ENCODE measurements at places on chromosomes 1 and 21.

GRCh38 chr1:225565847-225566246 lies 87.1 kb downstream of the ENAH start:
- no peak for DNase-seq

DNA sequence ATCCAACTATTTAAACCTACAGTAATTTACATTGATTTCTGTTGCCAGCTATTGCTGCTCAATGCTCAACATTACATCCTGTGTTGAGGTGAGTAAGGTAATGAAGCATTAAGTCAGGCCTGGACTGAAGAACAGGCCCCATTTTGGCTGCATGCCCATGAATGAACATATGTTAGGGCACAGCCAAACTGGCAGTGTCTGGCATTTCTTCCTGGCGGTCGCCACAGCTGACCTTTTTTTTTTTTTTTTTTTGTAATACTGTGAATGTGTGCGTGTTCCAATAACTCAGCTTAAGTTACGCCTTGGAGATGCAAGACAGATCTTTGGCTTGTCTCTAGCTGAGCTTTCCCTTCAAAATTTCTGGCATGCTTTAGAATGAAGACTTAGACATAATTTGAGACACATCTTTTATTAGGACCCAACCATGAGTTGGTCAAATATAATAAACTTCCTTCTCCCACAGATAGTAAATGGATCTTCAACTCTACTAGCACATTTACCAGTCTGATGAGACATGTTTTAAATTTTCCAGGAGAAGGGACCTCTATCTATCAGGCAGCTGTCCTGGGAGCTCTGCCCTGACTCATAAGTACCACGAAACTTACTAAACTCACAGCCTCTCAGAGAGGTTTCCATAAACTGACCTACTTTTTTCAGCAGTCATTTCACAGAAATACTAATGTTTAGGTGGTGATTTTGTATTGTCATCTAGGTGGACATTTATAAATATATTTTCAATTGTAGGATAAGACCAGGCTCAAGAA lies 341.1 kb upstream of the RUNX1 start:
- no peak for DNase-seq

- DNase-seq = no peak
Measured at GRCh38 chr1:165355139-165355976, 1.2 kb downstream of the LMX1A start.

- no peak for DNase-seq
Measured at GRCh38 chr1:59285691-59286090, 11.2 kb upstream of the FGGY start.

DNA sequence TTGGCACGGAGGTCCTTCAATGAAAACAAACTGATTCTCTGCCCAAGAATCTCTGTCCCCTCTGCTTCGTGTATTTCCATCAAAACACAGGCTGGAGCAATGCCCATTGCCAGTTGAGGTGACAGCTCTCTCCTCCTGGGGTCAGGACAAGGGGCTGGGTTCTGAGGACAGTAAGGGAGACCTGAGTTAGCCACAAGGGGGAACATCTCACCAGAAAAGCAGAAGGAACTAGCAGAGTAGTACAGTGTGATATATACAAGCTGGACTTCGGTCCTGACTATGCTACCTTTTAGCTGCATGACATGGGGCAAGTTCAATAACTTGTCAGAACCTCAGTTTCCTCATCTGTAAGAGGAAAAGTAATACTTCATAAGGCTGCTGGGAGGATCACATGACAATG lies 50.3 kb downstream of the SYT2 start:
- DNase-seq = no peak

DNA sequence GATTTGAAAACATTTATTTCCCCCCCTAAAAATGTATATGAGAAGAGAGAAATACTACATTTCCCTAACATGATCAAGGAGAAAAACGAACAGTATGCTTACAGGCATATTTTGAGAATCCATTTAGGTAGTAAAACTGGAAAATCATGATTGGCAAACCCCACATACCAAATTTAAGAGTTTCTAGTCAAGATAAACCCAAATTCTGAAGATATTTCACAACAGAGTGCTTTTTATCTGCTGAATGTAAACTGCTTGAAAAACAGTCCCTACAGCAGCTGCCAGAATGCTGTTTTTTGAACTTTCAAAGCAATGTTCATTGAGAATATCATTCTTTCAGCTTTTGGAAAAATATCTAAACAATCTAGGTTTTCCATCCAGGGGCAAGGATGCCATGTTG lies 31.0 kb downstream of the ASH1L start:
- DNase-seq = no peak

- no peak for DNase-seq
Measured at GRCh38 chr1:219294251-219294650, 120.6 kb downstream of the LYPLAL1 start.

- DNase-seq = no peak
Measured at GRCh38 chr1:59272507-59272906, 24.4 kb upstream of the FGGY start.

GRCh38 chr1:117573386-117574023 lies 32.3 kb upstream of the TENT5C start:
- DNase-seq = no peak

- no peak for DNase-seq
Measured at GRCh38 chr1:172382406-172382805, 38.1 kb upstream of the C1orf105 start.

GRCh38 chr1:78779831-78780230 lies 130.2 kb downstream of the IFI44 start:
- DNase-seq = no peak

DNA sequence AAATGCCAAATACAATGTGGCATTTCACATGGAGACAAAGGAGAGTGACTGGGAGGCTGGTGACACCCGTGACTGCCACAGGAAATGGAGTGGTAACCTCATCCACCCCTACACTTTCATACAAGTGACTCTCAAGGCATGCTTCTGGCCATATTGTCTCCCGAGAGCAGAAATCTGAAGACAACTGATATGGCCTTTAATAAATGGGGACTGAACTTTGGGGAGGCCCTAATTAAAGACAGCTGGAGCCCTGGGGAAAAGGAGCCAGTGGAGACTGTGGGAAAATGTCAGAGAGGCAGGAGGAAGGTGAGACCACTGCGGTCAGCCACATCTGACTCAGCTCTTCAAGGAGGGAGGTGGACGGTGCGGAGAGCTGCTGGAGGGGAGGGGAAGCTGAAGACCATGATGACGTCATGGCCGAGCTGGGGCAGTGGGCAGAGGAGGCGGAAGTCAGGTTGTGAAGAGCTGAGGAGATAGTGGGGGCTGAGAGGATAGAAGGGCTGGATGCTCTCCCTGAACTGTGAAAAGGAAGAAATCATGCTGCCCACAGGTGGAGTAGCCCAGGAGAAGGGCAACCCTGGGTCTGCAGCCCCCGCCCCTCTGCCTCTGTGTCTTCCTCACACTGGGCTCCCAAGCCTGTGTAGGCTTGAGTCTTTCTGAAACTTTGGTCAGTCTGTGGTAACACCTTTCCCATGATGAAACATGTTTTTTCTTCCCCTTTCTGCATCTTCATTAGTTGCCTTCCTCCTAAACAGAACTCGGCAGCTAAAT lies 14.0 kb upstream of the NCF2 start:
- no peak for DNase-seq

- no peak for DNase-seq
Measured at GRCh38 chr1:247177755-247178154, 5.9 kb upstream of the ZNF124 start.

GRCh38 chr1:198628067-198628455 lies 10.8 kb upstream of the PTPRC start:
- no peak for DNase-seq

GRCh38 chr1:3281735-3282134 lies 172.7 kb upstream of the ARHGEF16 start:
- DNase-seq = no peak

GRCh38 chr1:237681210-237681609 lies 209.5 kb downstream of the ZP4 start:
- no peak for DNase-seq

DNA sequence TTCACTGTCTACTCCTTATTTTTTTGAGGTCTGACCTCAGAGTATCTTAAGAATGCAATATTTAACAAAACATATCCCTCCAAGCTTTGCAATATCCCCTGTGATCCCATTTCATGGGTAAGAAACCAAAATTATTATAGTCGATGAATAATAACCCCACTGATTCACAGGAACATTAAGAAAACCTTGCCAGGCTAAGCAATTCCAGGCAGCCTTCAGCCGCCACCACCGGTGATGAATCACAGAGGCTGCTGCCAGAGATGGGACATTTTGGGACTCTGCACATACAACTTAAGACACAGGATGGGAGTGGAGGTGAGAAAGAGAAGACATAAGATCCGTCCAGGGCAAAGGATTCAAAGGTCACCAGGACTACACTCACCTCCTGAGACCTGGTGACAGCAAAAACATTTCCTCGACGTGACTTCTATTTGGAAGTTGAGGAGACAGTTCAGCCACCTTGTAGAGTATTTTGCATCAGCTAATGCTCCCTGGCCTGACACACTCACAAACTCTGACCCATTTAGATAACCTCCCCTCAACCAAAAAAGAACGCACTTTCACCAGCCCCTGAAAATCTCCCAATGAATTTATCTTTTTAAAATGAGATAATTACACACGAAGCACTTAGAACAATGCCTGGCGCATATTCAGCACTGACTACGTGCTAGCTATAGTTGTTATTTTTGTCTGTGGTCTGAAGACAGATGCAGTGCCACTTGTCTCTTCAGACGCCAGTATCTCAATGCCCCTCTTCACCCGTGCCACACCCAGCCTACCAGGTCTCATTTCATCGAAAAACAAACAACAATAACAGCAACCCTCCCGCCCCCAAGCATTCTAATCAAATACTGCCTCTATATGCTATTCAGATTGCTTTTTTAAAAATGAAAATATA lies 17.8 kb upstream of the OVAAL start:
- DNase-seq = no peak

GRCh38 chr1:99601208-99601607 lies 44.7 kb upstream of the PALMD start:
- DNase-seq = no peak

DNA sequence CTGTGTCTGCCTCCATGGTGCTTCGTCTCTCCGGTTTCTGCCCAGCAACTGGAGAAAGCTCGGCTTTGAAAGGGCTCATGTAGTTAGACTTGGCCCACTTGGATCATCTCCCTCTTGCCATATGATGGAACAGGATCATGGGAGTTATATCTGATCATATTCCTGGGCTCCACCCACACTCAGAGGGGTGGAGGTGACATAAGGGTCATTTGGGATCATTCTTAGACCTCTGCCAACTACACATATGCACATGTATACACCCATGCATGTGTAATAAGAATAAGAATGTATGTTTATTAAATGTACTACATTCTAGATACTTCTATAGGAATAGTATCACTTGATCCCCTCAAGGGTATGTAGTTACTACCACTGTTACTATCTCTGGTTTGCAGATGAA lies 74.1 kb upstream of the WNT4 start:
- no peak for DNase-seq
